ENCODE measurements at places on chromosomes 5 and 9. TPM values are rescaled to one million over a fixed set of nuclear protein-coding genes. Genes with fewer than 3 reads are reported as not detected.

DNA sequence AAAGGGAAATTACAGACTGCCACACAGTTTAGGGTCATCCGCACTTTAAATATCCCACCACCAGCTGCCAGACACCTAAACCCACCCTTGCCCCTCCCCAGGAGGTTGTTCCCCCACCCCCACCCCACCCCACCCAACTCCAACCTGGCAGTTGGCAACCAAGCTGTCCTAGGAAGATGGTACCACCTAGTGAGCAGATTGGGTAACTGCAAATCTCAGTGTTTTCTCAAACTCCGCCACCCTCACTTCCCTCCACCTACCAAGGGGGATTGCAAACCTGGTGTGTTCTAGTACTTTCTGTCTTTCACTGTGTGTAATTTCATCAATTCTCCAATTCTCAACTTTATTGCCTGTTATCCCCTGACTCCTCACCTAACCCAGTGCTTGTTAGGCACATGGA is 323.8 kb upstream of the IRX2 start:
- no peak for DNase-seq

GRCh38 chr5:15585128-15585527 is 85.1 kb downstream of the FBXL7 start:
- no peak for DNase-seq

DNA sequence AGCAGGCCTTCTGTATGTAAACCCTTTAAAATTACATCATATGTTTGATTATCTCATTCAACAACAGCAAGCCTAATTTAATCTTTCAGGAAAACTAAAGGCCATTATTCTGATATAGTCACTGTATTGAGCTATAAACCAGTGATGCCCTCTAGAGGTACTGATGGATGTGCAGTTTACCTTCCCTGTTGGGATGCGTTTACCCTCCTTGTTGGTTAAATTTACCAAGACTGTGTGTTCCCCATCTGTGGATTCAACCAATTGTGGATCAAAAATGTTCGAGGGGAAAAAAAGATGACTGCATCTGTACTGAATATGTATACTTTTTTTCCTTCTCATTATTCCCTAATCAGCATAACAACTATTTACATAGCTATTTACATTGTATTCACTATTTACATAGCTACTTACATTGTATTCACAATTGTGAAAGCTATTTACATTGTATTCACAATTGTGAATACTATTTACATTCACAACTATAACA is 3.7 kb upstream of the BAAT start:
- no peak for DNase-seq

GLDC gene
- 19.8 TPM for polyA plus RNA-seq

Measured in renal pelvis (tissue), 12 donors.